ENCODE measurements at places on chromosomes 4 and X.

DNA sequence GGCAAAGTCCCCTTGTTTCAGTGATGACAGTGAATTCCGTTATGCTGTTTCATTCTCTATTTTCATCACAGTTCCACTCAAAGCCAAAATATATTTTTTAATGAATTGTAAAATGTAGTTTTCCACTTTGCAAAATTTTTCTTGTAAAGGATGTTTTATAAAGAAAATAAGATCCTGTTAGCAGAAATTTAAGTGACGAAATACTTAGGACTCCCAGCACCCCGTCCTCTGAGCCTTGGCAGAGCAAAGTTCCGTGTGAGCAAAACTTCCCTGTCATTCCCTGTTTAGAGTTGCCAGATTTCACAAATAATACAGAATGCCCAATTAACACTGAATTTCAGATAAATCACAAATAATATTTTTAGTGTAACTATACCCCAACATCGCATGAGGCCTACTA lies 81.0 kb upstream of the RBPJ start:
- no peak for DNase-seq

DNA sequence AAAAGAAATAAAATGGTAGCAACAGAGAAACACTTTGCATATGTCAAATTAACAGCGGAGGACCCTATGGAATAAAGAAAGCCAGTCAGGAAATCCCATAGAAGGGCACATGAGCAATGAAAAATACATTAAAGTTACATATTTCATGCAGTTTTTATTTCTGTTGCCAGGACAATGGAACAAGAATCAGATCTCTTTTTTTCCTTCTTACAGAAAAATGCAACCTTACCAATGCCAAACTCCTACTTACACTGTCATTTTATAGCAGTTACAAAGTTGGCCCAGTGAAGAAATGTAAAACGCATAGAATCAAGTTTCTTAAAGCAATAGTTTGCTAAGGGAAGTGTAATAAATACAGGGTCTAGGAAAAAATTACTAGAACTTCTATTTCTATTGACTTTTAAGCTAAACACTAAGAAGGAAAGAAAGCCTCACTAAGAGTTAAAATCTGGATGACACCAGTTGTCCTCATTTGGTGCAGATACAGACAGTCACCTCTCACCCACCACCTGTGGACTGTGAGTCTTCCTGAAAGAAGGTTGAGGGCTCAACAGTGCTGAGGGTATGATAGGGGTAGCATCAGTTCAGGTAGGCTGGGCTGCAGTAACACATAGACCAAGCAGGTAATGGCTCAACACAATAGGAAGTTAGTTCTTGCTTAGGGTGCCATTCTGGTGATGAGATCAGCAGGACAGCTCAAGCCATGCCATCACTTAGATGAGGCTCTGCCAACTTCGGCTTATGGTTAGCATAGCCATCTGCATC lies 224.6 kb downstream of the ANAPC10 start:
- no peak for DNase-seq

GRCh38 chr4:72568959-72569718 lies at the start of gene ADAMTS3:
Gene ADAMTS3 (minus strand): TSS chr4:72569221. CDS start chr4:72568762, 459 bp downstream.
- DNase-seq = no peak

DNA sequence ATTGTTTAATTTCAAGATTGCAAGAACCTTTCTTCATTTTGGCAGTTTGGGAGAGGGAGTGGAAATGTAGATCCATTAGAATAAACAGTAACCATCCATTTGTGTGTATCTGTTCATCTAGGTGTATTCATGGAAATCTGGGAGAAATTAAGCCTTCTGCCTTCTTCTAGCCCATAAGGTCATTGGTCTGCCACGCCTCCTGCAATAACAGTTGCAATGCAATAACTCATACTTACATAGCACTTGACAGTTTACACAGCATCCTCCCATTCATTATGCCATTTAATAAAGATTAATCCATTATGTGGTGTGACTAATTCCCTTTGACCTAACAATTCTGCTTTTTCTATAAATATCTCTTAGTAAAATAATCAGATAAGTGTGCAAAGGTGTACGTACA lies 42.6 kb downstream of the SHROOM4 start:
- no peak for DNase-seq

- DNase-seq = peak; percentile 43
These were observed 2.4 kb upstream of the SH3KBP1 start for GRCh38 chrX:19889582-19890342.
